Endodermal cell (in vitro differentiated cells): ENCODE measurements at places on chromosomes 1 and 21.

DNA sequence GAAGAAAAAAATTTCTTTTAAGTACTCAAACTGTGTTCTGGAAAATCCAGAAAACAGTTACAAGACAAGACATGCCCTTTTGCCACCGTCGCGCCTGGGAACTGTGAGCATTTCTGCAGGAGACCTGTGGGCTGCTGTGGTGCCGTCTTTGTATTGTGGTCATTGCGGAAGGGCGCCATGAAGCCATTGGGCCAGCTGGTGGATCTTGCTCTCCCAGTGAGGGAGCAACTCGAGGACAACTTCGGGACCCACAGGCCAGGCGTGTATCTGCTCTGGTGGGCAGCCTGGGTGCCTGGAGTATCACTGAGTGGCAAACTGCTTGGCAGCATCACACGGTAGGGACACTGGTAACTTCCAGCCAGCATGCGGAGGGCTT lies 3.8 kb upstream of the THEMIS2 start:
- no peak for DNase-seq

GRCh38 chr1:221998781-221999180 lies 256.9 kb upstream of the DUSP10 start:
- no peak for DNase-seq

GRCh38 chr1:164452549-164452948 lies 106.4 kb upstream of the PBX1 start:
- no peak for DNase-seq

GRCh38 chr21:23579573-23579972 lies 2027.7 kb downstream of the MRPL39 start:
- DNase-seq, result no peak

- DNase-seq, result no peak
Measured at GRCh38 chr1:226738995-226739695, at the start of gene ITPKB. TSS of gene ITPKB (minus strand) at chr1:226739282. CDS start at chr1:226737458, 1,824 bp downstream.

- DNase-seq, result peak; percentile 98
Measured at GRCh38 chr1:6486433-6487011, 4.9 kb downstream of the PLEKHG5 start.

DNA sequence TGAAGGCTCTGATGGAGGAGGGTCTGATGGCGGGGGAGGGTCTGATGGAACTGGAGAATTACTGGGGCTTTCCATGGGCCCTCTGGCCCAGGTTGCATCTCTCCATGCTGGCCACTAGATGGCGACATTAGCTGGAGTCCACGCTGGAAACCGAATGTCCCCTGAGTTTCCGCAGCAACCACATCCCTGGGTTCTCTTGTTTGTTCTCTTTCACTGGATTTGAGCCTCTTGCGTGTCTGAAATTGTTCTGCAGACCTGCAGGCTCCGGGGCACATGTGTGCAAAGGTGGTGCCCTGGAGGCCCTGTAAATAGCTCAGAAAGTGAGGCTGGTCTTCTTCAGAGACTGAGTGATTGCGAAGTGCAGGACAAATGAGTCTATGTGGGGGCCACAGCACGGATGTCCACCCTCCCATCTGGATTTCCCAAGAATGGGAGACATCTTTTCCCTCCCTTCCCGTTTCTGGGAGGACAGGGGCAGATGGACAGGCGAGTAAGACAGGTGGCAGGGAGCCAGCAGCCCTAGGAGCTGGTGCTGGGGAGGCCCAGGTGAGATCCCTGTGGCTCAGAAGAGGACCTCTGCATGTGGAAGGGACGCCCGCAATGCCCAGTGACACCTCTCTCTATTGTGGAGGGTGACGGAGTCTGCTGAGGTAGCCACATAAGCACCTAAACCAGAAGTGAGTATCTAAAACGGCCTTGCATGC lies 73.2 kb upstream of the ABCG1 start:
- DNase-seq, result peak; percentile 83
